ENCODE measurements at places on chromosomes 2 and 18. TPM values are rescaled to one million over a fixed set of nuclear protein-coding genes. Genes with fewer than 3 reads are reported as not detected.

GRCh38 chr2:46446871-46447568 lies 32.3 kb upstream of the TMEM247 start:
- no peak overlapping the region for H3K4me3 ChIP-seq
- peaks cover 19% of the 10 kb centered on the region for H3K4me1 ChIP-seq
- no peak overlapping the region for H3K27ac ChIP-seq
- H3K36me3 ChIP-seq = no peaks in the 10 kb centered on the region

- H3K4me1 ChIP-seq = no peaks in the 10 kb centered on the region
- H3K27ac ChIP-seq = no peak overlapping the region
- H3K36me3 ChIP-seq = no peaks in the 10 kb centered on the region
- H3K27me3 ChIP-seq = no peaks in the 10 kb centered on the region
Observed at GRCh38 chr18:24936691-24937090, 415.3 kb downstream of the ZNF521 start.

- no peaks in the 10 kb centered on the region for H3K4me1 ChIP-seq
- no peak overlapping the region for H3K4me3 ChIP-seq
- no peak overlapping the region for H3K27ac ChIP-seq
- DNase-seq = no peak
Observed at GRCh38 chr2:136250131-136250530, 132.2 kb upstream of the CXCR4 start.

DNA sequence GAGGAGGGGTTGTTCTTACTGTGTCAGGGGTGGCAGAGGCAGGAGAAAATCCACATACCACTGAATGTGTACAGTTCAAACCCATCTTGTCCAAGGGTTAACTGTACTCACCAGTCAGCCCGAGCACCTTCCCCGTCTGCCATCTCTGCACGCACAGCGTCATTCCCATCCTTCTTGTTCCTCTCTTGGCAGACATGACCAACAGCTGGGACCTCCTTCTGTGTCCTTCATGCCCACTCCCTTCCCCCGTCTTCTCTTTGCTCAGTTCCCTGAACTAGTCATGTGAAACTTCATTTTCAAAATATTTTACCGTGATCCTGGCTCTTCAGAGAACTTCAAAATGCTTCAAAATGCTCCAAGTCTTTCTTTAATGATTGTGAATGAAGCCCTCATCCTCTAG lies 92.0 kb downstream of the FARSB start:
- no peak overlapping the region for H3K27ac ChIP-seq
- no peak overlapping the region for H3K4me3 ChIP-seq
- peaks cover 21% of the 10 kb centered on the region for H3K36me3 ChIP-seq

DNA sequence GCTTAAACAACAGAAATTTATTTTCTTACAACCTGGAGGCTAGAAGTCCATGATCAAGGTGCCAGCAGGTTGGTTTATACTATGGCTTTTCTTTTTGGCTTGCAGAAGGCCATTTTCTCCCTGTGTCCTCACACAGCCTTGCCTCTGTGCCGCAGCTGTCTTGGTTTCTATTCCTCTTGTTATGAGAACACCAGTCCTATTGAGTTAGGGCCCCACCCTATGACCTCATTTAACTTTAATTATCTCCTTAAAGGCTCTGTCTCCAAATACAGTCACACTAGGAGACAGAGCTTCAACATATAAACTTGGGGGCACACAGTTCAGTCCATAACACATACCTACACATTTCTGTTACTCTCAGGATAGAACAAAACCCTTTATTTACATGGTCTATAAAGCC lies 17.3 kb upstream of the RHOB start:
- no peak for DNase-seq
- 0 out of 2 replicates have a peak, but pooled peaks cover 8% of the 10 kb centered on the region for H3K4me1 ChIP-seq
- no peaks in the 10 kb centered on the region for H3K36me3 ChIP-seq
- no peak overlapping the region for H3K27ac ChIP-seq
- H3K4me3 ChIP-seq = no peak overlapping the region
- H3K27me3 ChIP-seq = no peaks in the 10 kb centered on the region

GRCh38 chr2:227921648-227922047 lies 50.2 kb downstream of the DAW1 start:
- DNase-seq = no peak
- H3K27me3 ChIP-seq = no peaks in the 10 kb centered on the region
- H3K4me1 ChIP-seq = no peaks in the 10 kb centered on the region

TRMT61B gene
- total RNA-seq = 15.7 TPM

SERPINB12 gene
- total RNA-seq = not detected

HOXD12 gene
- not detected for total RNA-seq
